BJ (cell line): ENCODE measurements at places on chromosomes 6 and 20. TPM values are rescaled to one million over a fixed set of nuclear protein-coding genes. Genes with fewer than 3 reads are reported as not detected.

CEP85L gene
- 2.6 and 7.0 TPM in 2 replicates for polyA plus RNA-seq

GID8 gene
- 23.1 and 23.4 TPM in 2 replicates for polyA plus RNA-seq

DNA sequence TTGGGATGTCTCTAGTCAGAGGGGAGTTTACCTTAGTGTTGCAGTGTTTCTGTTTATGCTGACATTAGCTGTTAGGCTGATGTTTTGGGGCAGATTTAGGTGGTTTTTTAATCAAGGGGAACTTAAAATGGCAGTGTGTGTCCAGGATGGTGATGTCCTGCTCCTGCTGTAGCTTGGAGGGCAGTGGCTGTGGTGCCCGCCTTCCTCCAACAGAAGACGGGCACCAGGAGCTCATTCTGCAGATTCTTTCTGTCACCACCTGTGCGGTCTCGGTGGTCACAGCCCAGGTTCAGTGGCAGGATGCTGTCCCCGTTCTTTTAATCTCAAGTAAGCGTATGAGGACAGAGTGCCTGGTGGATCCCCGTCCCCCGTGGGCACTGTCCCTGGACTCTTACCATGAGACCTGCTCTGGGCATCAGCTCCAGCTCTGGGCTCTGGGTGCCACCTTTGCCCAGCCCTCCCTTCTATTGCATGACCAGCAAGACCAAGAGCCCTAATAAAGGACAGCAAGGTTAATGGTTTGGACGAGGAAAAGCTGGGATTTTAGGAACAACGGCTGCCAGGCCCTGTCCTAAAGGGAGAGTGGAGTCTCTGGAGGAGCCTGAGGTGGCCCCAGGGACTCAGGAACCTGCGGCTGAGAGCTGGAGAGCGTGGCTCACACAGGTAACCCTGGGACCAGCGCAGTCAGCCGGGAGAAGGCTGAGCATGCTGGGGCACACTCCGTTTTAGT, 217.3 kb downstream of the ERMARD start:
- DNase-seq, result no peak

CFAP61 gene
- not detected in 2 replicates for polyA plus RNA-seq

DNA sequence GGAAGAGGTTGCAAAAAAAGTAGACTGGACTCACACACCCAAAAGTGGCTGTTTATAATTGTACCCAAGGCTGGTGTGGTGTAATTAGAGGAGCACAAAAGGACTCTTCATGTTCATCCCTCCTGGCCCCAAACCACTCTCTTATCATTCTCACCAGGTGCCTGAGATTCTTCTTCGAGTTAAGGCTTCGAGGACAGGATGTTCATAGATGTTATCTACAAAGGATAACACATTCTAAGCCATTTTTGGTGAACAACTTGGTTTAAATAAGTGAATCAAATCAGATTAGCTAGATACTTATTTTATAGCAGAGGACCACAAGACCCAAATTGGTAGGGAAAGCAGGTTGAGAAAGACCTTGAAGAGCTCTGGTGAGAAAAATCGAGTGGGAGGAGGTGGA, 73.1 kb upstream of the SUPT3H start:
- no peak for DNase-seq

- no peak for DNase-seq
These were observed 151.3 kb downstream of the FARS2 start for GRCh38 chr6:5412663-5413062.

MEI4 gene
- polyA plus RNA-seq, result not detected in 2 replicates

- no peak for DNase-seq
These were observed 49.8 kb upstream of the HEY2 start for GRCh38 chr6:125699591-125699990.

DNA sequence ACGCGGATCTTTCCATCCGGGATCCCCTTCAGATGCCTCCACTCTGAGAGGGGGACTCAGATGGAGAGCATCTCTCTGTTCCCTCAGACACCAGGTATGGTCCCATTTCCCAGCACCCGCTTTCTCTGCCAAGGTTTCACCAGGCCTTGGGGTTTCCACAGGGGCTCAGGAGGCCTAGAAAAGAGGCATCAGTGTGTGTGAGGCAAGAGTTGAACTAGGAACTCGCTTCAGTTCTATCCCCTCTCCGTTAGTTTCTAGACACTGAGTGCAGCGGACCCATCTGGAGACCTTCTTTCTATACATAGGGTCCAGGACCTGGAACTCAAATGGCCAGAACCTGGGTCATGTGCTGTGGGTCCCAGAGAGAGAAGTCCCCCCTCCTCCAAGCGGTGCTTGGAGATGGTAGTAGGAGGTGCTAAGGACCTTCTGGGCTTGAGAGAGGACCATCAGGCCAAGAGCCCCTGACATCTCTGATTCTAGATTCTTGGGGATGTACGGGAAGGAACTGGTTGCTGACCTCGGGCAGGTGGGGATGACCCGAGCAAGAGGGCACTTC, 2.1 kb downstream of the SLC12A5 start:
- DNase-seq, result no peak

DNA sequence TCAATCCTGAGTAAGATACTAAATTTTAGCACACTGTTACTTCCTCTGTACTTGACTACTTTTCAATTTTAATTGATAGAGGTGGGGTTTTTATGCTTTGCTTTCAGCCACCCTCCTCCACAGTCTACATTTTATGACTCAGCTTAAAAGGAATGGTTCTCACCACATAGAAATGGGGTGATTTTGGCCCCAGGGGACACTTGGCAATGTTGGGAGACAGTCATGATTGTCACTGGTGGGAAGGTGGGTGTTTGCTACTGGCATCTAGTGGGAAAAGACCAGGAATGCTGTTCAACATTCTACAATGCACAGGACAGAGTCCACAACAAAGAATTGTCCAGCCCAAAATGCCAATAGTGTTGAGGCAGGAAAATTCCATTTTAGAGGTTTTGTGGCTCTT, 71.3 kb downstream of the PCSK2 start:
- no peak for DNase-seq

DNA sequence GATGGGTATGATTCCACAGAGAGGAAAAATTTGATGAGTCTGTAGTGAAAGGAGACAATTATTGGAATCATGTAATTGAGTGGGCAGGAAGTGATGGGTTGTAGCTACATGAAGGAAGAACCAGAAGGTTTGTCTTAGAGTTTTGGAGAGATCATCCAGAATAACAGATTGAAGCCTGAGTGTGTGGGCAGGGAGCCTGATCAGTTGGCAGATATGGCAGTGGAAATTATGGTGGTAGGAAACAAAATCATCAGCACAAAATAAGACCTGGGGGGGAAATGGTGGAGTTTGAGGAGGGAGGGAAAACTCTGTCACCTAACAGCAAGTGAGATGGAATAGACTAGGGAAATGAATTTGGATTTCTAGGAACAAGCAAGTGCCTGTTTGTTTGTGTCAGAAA, 606.6 kb upstream of the MAP3K7 start:
- no peak for DNase-seq

- DNase-seq, result no peak
These were observed 318.9 kb upstream of the PLCB4 start for GRCh38 chr20:8749986-8750385.

MTCH1 gene
- polyA plus RNA-seq, result 123 and 207 TPM in 2 replicates

- DNase-seq, result no peak
These were observed 78.2 kb downstream of the PSMG4 start for GRCh38 chr6:3336859-3337515.

FERMT1 gene
- 0.53 and 1.1 TPM in 2 replicates for polyA plus RNA-seq

GRCh38 chr6:44463728-44464450, 76.4 kb downstream of the CDC5L start:
- DNase-seq, result no peak

GPR63 gene
- 0.38 and 0.61 TPM in 2 replicates for polyA plus RNA-seq

- DNase-seq, result no peak
These were observed 68.8 kb upstream of the EPB41L1 start for GRCh38 chr20:36085686-36086267.

GRCh38 chr20:14470231-14470899, 133.0 kb upstream of the FLRT3 start:
- no peak for DNase-seq

BNIP5 gene
- not detected in 2 replicates for polyA plus RNA-seq

ELOVL4 gene
- polyA plus RNA-seq, result 0.40 and 0.69 TPM in 2 replicates
